ENCODE measurements at places on chromosomes 3 and 15.

GRCh38 chr15:91965501-91966193 is 112.1 kb downstream of the SLCO3A1 start:
- DNase-seq: no peak

DNA sequence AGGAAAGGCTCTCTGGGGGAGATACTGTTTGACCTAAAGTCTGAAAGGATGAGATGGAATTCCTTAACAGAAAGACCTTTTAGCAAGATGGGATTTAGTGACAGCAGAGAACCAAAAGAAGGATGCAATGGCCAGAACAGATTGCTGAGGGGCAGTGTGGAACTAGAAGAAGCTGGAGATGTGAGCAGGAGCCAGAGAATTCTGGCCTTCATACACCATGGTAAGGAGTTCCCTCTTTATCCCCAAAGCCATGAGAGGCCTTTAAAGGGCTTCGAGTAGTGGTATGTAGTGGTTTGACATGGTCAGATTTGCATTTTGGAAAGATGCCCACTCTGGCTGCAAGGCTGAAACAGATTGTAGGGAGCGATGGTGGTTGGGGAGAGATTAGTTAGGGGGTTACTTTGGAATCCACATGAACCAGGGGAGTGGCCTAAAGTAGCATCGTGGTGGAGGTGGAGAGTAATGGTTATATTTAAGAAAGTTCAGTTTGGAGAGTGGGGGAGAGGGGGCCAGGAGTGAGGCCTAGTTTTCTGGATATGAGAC is 34.0 kb upstream of the NPHP3 start:
- DNase-seq: no peak

- DNase-seq: no peak
These were observed 7.6 kb downstream of the ICE2 start for GRCh38 chr15:60471314-60471713.

- DNase-seq: no peak
These were observed 730.7 kb upstream of the ALCAM start for GRCh38 chr3:104635872-104636580.

- no peak for DNase-seq
These were observed 9.9 kb downstream of the RARB start for GRCh38 chr3:25437953-25438352.

DNA sequence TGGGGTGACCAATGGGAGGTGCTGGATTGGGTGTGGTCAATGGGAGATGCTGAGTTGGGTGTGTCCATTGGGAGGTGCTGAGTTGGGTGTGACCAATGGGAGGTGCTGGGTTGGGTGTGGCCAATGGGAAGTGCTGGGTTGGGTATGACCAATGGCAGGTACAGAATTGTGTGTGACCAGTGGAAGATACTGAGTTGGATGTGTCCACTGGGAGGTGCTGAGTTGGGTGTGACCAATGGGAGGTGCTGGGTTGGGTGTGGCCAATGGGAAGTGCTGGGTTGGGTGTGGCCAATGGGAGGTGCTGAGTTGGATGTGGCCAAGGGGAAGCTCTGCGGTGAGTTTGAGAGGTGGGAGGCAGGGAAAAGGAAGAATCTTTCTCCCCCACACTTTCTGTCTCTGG is 250.0 kb upstream of the PROK2 start:
- DNase-seq: no peak

DNA sequence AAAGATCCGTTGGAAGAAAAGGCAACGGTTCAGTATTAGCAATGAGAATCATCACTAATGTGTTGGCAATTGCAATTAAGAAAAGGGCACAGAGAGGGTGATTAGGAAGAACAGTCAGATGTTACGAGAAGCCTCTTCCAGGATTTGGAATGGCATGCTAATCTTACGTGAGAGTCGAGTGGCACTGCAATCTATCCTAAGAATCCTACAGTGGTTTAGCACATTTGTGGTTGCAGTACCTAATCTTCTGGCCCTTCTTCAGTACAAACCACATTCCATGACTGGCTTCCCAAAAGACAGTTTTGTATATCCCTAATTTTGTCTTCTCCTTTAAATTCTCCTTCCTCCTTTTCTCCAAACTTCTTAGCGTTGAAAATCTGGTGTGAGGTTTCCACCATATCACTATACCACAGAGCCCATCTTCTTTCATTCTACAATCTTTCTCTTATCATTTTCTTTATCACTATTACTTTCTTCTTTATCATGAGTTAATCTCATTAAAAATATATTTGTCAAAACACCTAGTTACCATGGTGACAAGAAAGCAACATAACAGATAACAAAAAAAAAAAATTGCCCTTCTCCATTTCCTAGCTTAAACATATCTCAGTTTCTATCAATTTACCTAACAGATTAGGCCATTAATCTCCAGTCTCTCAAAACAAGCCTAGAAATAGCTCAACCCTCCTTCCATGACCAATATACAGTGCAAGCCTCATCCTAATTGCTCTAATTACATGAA is 60.1 kb downstream of the IGSF11 start:
- no peak for DNase-seq

DNA sequence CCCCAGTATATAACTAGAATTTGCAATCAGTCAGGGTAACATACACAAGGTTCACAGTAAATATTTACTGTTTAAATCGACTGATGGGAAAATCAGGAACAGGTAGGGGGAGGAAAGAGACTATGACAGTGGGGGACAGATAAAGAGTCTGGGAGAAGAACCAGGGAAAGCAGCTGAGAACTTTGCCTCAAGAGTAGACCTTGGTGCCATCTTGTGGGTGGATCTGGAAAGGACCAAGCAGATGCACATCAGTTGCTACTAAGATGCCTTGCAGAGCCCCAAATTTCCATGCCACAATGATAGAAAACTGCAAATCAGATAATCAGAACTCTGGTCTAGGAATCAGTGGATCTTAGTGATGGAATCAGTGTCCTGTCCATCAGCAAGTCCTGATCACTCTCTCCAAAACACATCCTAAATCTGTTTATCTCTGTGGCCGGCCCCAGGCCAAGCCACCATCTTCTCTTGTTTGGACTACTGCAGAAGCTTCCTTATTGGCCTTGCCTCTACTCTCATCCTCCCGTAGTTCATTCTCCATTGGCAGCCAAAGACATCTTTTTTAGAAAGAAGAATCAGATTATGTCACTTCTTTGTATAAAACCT is 62.7 kb downstream of the PDE8A start:
- DNase-seq: no peak

GRCh38 chr3:124761250-124761796 is 31.1 kb downstream of the UMPS start:
- DNase-seq: peak; percentile 19

DNA sequence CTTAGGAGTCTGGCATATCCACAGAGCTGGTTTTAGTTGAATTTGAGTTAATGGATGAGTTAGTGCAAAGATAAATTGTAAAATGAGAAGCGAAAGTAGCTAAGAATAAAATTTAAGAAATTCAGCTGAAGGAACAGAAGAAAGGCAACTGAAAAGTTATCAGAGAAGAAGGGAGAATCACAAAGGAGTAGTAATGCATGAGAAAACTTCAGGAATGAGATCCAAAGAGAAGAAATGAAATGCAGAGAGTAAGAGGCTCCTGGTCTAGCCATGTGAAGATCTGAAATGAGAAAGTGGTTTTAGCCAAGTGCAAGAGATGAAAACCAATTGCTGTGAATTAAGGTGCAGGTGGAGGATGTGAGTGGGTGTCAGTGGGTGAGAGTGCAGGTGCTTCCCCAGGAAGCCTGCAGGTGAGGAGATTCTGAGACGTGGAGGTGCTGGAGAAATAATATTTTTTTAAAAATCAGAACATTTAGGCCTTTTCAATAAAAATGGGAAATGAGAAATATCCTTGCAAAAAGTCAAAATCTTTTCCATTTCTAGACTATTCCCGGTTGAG is 18.5 kb downstream of the KBTBD8 start:
- DNase-seq: no peak

DNA sequence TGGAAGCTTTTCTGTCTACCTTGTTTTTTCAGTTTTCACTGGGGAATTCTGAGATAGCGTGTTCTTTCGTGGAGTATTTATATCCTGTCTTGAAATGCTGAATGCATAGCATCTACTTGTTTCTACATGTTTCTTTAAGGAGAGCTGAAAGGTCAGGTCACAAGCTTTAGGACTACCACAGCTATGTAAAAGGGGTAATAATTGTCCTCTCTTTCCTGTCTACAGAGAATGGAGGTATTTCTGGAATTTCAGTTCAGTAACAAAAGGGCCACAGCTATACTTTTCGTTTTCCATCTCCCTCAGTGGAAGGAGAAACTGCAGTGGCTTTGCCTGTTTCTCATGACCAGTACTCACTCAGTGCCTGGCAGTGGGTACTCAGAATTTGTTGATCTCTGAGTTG is 4.7 kb downstream of the INAFM2 start:
- no peak for DNase-seq

- DNase-seq: no peak
These were observed 17.6 kb upstream of the COLQ start for GRCh38 chr3:15539066-15539465.

DNA sequence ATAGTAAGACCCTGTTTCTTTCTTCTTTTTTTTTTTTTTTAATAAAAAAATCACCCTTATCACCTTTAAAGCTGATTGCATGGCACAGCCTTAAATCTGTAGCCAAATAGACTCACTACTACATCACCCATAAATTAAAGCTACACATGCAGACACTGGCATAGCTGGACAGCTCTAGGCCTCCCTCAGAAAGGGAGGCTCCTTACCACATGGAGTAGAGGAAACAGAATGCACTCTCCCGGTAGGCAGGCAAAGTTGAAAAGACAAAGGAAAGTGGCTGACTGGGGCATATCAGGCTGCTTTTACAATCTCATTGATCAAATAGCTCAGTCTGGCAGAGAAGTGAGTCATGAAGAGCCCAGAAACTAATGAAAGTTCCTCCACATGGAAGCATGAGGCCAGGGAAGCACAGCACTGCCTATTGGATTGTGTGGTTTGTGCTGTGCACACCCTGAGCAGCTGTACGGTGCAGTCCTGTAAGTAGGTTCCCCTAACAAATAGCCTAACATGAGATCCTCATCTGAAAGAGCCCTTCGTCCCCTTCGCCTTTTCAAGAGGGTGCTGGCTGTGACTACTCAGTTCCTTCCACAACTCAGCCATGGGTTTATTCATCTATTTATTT is 32.7 kb upstream of the FAM98B start:
- no peak for DNase-seq

DNA sequence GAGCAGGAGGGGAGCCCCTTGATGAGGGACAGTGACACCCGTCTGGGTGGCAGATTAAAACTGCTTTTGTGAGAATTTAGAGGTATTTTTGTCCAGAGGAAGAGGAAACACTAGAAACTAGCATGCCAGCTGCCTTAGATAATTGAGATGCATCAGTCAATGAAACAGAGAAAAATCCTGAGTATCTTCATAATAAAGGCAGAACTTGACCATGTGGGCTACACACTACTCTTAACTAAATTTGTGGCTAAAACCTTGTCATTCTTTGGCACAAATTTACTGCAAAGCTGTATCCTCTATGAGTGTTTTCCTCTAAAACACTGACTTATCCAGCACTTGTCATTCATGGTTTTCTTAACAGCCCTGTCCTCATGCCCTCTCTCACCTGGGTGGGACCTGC is 259.7 kb upstream of the TPM1 start:
- no peak for DNase-seq

DNA sequence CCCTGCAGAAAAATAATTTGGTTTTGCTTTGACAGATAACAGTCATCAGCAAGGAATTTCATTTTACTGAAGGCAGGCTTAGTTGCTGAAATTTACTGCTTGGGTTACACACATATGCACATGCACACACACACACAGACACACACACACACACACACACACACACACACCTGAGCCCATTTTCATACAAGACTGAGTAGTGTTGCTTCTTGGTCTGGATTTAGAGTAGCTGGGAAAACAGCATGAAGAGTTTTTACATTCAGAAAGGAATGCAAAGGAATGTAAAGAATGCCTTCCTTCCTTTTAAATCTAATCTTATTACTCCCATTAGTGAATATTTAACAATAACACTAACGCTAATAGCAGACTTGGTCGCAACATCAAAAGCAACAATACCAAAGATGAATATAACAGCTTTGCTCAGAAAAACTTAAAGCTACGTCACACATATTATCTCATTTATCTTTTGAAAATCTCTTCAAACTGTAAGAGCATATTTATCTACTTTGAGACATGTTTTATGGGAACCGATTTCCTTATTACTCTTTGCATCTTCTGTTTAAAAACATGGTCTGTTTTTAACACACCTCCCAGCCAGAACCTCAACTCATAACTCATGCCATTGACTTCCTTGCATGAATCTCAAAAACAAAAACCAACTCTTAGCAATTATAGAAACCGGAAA is 32.5 kb downstream of the RFTN1 start:
- DNase-seq: no peak

DNA sequence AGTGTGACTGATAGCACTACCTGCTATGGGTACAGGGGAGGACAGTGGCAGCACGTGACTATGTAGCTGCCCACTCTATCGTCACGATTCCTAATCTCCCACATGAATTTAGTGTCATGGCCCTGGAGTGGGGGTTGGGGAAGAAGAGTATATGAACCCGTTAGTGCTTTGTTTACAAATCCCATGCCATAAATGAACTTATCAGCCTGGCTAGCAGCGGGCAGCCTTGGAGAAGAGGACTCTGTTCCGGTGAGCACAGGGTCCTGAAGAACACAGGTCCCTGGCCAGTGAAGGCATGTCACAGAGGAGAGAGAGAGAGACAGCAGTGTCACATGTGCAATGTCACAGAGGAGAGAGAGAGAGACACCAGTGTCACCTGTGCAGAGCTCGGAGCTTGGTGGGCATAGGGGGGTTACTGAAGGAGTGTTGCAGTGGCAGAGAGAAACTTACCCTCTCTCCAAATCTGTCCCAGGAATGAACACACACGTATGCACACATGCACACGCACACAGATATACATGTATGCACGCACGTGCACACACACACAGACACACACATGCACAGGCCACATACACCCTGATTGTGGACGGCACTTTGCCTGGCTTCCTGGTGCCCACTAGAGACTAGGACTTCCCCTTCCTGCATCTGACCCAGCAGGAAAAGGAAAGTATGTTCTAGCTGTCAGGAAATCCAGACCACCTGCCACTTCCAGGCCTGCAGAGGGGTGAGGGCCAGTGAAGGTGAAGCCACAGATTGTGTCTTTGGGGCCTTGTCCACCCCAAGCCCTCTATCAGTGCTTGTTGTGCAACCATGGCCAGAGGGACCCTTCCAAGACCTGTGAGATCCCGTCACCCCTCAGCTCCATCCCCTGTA is 26.3 kb downstream of the ITGA11 start:
- no peak for DNase-seq

- DNase-seq: no peak
These were observed 25.8 kb upstream of the ADPGK start for GRCh38 chr15:72809329-72809728.

DNA sequence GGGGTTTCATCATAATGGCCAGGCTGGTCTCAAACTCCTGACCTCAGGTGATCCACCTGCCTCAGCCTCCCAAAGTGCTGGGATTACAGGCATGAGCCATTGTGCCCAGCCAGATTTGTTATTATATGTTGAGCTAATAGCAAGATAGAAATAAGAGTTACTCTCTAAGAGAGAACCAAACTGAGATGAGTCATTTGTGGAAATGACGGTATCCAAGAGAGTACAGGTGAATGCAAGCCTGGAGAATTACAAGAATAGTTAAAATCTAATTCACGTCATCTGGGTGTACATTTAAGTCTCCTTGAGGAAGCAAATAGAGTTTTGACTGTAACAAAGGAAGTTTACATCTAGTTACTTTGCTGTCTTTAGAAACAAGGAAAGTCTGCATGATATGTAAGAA is 12.0 kb upstream of the CDIN1 start:
- no peak for DNase-seq

Measured in NCI-H510A (cell line).